ENCODE measurements at places on chromosomes 12 and 14.

GRCh38 chr12:93111773-93112172 lies 182.7 kb upstream of the EEA1 start:
- DNase-seq, result no peak

GRCh38 chr12:15774819-15775218 lies 14.4 kb downstream of the EPS8 start:
- no peak for DNase-seq

- DNase-seq, result no peak
Measured at GRCh38 chr14:40955131-40955505, 651.6 kb upstream of the LRFN5 start.

DNA sequence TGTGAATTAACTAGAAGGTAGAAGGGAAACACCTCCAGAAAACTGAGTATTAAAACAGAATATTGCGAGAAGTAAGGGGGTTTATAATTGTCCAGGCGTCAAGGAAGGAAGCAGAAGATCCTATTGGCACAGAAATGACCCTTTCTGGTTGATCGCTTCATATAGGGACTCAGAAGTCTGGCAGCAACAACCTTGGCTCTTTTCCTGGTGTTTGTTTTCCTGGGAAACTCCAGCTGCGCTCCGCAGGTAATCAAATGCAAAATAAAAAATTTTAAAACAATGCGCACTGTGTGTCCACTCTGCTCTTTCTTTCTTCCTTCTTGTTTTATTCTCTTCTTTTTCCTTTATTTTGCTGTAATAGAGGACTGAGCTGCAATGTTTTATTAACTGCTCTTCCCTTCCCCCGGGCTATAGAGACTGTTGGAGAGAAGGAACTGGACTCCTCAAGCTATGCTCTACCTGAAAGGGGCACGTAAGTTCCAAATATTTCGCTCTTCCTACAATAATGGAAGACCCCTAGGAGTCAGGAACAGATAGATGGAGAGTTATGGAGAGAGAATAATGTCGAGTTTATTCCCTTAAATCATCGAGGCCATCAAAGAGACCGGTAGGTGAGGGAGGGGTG lies 737 bp downstream of the SPX start:
- DNase-seq, result no peak

DNA sequence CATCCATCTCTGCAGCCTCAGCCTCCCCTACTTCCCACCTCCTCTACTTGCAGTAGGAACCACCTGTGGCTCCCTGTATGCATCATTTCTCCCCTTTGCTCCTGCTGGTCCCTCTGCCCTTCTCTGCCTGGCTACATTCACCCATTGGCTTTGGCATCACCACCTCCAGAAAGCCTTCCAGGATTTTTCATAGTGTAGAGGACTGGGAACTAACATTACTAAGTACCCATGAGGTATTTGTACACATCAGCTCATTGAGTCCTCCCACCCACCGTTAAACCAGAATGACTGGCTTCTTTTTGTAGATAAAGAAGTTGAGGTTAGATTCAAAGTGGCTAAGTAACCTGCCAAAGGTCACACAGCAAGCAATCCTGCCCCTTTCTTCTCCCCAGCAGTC lies 17.1 kb downstream of the SYNE3 start:
- no peak for DNase-seq

Data from activated naive CD4-positive, alpha-beta T cell treated with Interleukin-2 at 50 U/mL for 16 hours (primary cell).